NCI-H2081 (cell line): ENCODE measurements at places on chromosomes 7 and 10.
A peak's percentile ranks its signal among the peaks of the same experiment; 100 is the strongest.

DNA sequence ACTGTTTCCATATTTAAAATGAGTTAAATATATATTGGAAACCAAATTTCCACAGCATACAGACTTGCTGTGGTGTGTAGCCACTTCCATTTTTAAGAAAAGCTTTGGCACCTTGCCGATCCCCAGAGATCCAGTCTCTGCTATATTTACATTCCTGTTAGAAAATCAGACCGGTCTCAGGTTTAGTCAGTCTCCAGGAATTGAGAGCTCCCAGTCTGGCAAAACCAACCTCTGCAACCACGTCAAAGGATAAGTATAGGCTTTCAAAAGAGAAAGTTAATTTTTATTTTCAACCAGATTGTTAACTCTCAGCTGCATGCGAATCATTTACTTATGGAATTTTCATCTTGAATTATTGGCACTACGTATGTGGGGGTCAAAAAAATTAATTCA is 28.2 kb downstream of the PUS7 start:
- no peak for DNase-seq

DNA sequence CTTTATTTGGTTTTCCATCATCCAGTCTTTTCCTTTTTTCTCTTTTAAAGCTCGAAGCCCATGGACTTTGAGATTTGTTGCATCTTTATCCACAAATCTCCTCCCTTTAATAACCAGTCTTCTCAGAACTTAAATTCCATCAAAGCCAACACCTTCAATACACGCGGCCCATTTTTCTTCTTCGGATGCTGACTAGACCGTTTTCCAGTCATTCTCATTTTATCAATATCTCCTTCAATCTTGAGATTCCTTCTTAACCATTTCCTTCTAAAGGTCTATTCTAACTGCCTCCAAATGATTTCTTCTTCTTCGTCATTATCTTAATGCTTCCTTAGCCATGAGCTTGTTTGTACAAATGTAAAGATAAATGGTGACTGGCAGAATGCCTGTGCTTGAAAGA is 173.5 kb downstream of the BAMBI start:
- DNase-seq, result no peak

DNA sequence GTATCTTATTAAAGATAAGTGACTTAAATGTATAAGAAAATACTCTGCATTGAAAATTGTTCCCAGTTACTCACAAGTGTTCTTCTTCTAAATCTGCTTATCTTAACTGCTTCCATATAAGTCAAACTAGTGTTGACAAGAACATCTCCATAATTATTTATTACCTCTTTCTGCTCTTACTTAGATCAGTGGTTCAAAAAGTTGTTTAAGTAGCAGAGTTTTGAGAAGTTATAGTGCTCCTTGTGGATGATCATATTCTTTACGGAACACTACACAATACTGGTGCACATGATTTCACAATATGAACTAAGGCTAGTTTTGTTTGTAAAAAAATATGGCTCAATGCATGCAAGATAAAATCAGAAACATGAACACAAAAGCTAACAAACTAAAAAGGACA is 168.4 kb downstream of the SEMA3D start:
- DNase-seq, result no peak

DNA sequence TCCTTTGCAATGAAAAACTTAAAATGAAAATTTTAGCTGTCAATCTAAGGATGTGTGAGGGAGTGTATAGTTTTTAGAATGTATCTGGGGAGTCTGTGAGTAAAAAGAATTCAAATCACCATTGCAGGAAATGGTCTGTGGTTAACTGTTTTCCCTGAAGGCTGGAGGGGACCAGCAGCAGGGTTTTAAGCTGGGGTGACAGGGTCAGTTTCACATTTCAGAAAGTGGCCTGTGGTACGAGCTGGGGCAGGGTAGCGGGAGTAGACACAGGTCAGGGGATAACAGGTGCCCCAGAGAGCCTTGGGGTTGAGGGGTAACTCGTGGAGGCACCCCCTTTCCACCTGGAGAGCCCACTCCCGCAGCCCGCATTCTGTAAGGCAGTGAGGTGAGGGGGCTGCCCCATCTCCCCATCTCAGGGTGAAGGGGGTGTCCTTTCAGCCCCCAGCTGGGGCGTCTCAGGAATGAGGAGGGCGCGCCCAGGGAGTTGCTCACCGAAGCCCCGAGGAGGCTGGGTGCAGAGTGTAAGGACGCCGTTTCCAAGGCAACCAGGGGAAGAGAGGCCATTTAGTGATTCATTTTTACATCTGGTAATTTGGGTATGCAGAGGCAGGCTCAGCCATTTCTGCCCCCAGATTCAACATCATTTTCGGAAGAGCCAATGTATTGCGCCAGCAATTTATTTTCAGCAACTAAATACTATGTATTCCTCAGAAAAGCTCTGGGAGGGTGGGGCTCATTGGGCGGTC is 168.9 kb downstream of the SLIT1 start:
- no peak for DNase-seq

- no peak for DNase-seq
Observed at GRCh38 chr10:112202561-112203241, 19.1 kb upstream of the GPAM start.

GRCh38 chr7:43792471-43793150 is 34.1 kb downstream of the BLVRA start:
- no peak for DNase-seq

DNA sequence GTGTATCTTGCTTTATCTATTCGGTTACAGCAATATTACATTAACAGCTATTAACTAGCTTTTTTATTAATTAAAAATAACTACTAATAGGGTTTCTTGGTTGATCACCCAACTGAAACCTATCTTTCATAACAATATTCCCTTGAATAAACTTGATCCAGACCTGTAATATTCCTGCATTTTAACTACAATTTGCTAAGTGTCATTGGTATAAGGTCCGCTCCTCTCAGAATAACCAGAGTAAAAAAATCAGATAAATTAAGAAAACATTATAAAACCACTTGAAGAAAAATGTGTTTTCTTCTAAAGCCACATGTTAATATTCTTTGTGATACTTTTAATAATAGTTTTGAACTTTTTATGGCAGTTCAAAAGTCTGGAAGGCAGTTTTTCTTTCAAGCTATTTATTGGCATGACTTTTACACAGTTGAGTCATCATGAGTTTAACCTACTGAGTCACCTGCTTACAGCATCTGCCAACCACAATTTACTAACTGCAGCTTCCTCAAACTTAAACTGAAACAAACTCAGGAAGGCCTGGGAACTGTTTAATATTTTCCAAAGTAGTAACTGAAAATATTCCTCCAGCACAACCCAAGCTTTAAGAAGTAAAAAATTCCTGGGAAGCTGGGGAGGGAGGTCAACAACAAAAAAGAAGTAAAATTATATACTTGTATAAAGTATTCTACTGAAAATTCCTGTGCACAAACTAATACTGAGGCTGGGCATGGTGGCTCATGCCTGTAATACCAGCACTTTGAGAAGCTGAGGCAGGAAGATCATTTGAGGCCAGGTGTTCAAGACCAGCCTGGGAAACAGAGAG is 103.2 kb downstream of the NRBF2 start:
- DNase-seq, result no peak

GRCh38 chr7:66423729-66424128 is 205.0 kb upstream of the KCTD7 start:
- DNase-seq, result no peak

DNA sequence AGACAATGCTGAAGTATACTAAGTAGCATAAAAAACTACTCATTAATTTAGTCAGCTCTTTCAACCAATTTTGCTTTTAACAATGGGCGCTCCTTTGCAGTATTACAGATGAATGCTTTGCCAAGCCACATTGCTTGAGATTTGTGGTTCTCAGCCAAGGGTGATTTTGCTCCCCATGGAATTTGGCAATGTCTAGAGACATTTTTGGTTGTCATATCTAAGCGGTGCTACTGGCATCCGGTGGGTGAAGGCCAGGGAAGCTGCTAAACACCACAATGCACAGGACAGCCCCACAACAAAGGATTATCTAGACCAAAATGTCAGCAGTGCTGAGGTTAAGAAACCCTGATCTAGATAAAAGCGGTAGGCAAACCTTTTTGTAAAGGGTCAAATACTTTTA is 112.0 kb downstream of the UBE2H start:
- DNase-seq, result no peak

GRCh38 chr7:33612442-33612841 is 292.9 kb upstream of the BMPER start:
- no peak for DNase-seq

GRCh38 chr10:101484175-101484745 is 103.8 kb downstream of the POLL start:
- no peak for DNase-seq

GRCh38 chr10:54487743-54488142 is 313.3 kb downstream of the PCDH15 start:
- DNase-seq, result no peak

DNA sequence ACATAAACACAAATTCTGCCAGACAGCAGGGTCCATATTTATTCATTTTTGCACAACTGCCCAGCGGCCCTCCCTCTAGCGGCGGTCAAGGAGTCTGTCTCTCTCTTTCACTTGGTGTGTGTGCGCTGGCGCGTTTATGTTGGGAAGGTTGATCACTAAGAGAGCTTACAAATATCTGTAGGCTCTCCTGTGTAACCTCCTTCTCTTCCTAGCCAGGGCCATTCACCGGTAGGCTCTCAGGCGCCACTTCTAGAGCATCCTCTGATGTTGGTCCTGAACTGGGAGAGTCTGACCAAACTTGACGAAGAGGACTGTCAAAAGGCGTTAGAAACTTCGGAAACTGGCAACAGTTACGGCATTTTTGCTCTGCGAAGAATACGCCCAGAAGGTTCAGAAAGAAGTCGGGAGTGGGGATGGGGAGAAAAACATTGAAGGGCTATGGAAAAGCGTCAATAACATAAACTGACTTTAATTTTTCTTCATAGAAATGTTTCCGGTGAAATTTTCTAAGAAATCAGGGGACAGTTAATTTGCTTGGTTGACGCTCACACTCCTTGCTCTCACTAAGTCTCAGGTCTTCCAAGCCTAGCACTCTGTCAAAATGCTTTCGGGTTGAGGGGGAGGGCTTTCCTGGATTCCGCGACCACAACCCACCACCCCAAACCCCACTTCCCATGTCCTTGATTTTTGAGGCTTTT is 731.1 kb downstream of the ZWINT start:
- peak; percentile 12 for DNase-seq

DNA sequence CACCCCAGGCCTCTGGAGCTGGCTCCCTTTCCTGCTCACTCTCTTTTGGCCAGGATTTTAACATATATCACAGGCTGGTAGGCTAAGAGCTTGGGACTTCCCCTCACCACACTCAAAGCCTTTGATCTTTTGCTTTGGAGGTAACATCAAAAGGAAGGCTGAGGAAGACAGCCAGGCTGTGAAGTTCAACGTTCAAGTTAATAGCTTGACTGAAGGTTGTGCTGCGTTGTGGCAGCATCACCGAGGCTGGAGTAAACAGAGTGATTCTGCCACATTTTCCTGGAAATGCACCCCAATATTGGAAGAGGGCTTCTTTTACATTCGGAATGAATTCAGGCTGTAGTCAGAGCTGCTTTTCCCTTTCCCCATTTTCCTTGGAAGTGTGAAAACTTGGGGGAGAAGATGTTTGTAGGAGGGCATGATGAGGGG is 57.3 kb downstream of the TCF7L2 start:
- DNase-seq, result no peak

DNA sequence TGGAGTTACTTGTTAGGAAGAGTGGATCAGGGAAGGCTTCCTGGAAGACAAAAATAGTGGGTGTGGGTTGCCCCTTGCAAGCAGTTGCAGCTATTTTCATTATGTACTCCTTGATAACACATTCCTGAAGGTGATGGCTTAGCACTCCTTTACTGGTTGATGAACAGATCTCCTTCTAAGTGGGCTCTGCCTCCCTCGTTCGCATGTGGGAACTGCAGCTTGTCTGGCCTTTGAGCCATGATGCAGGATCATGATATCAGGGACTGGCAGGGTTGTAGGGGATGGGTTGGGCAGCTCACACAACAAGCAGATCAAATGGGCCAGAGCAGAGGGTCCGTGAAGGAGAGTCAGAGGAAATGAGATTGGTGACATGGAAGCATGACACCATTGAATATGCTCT is 28.8 kb upstream of the LRRC4 start:
- DNase-seq, result no peak

DNA sequence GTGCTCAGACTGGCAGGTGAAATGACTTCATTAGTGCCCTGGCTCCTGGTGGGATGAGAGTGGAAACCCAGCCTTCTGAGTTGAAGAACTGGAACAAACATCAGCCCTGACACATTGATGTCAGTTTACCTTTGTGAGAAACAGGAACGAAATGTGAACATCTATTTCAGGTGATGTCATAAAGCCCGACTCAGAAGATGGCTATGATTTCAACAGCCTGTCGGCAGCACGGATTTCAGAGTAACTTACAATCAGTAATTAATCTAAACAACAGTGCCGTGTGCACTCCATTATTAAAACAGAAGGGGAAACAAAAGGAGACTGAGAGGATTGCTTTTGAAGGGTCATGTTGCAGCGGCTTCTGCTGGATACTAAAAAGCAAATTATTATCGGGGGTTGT is 243.2 kb downstream of the FRMD4A start:
- no peak for DNase-seq

GRCh38 chr10:6008497-6009142 is 31.3 kb upstream of the IL15RA start:
- DNase-seq, result no peak

GRCh38 chr10:88735661-88736060 is 24.2 kb upstream of the LIPN start:
- DNase-seq, result no peak

DNA sequence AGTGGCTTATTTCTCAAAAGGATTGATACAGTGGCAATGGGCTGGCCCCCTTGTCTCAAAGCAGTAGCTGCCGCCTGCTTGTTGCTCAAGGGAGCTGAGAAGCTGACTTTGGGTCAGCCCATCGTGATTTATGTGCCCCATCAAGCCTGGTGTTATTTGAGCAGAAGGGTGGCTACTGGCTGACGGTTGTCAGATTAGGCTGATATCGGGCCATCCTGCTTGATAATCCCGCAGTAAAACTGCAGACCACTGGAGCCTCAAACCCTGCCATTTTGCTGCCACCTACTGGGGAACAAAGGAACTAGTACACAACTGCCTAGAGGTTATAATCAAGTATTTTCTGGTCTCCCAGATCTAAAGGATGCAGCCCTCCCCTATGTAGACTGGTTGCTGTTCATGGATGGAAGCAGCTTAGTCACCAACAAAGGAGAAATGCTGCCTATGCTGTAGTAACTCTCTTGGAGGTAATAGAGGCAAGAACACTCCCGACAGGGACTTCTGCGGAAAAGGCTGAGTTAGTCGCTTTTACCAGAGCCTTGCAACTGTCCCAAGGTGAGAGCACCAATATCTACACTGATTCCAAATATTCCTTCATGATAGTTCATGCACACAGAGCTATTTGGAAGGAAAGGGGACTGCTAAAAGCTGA is 65.9 kb upstream of the ZNF92 start:
- DNase-seq, result peak; percentile 73
